Cerebellar nuclear complex (tissue), 1 donor: ENCODE measurements at places on chromosomes 4 and X.

GRCh38 chrX:101595739-101596419 lies 21.9 kb downstream of the ARMCX6 start:
- no peak for DNase-seq

DNA sequence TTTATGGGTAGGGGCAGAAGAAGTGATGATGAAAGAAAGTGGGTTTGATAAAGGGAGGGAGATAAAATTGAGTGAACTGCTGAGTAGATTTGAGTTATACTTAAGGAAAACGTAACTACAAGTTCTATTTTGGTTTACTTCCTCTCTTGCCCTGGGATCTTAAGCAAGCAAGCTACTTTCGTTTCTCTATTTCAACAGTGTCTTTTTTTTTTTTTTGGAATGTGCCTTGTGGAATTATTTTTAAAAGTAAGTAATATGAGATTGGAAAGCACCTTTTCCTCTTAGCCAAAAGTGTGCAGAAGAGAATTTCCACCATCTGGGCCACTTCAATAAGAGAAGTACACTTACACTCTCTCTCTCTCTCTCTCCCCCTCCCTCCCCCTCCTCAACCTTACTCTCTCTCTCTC lies 16.0 kb upstream of the C4orf36 start:
- no peak for DNase-seq

DNA sequence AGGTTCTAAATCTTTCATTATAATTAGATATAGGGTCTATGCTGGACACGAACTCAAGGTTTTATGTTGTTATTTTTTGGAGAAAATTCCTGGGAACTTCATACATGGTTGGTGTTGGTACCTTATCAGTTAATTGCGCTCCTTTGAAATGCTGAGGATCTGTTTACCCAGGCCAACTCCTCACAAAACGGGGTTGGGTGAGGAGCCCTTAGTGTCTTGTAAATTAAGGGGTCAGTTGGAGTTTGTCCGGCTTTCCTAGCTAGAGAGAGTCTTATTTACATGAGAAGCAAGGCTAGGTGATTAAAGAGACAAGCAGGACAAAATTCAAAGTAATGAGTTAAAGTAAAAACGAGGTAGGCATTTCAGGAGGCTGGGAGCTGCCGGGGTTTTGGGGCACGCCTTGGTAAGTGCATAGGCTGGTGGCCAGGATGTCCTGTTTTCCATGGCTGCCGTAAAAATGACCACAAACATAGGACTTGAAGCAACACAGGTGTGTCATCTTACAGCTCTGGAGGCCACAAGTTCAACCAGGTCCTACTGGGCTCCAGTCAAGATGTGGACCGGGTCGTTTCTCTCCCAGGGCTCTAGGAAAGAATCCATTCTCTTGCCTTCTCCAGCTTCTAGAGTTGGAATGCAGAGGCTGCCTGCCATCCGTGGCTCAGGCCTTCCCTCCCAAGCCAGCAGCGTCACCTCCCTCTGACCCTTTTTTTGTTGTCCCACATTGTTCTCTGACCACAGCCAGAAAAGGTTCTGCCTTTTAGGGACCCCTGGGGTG lies 19.8 kb downstream of the PSAPL1 start:
- DNase-seq = no peak

DNA sequence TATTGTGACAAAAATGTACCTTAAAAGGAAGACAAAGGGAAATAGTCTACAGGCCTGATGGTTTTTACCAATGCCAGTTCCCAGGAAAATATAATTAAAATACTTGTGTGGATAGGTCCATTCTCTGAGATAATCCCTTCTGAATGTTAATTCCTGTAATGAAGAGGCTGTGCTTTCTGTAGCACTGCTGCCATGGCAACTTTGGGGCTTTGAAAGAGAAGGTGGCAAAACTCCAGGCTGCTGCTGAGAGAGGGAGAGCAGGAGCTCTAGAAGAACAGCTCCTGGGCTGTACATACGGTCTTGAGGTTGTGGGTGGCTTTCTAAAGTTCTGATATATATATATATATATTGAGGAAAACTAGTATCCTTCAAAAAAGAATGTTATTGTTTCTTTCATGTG lies 125.4 kb downstream of the PDLIM5 start:
- DNase-seq = no peak

GRCh38 chrX:115939636-115940160 lies 230.8 kb upstream of the AGTR2 start:
- no peak for DNase-seq
